8988T (cell line): ENCODE measurements at places on chromosomes 2 and 18.

DNA sequence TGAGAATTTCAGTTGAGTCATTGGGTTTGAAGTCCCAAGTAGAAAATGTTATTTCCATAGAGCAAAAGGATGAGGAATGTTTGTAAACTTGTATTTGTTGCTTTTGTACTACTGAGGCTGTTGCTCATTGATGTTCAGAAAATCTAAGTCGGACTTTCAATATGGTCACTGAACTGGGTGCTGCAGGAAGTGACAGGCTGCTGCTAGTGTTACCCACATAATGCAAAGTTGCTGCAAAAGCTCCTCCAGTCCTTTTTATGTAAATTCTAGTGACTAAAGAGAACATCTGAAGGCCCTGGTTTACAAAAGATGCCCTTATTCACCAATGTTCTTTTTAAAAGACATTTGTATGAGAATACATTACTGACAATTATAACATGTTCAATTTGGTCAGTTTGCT is 131.1 kb upstream of the FAM98A start:
- DNase-seq = no peak

DNA sequence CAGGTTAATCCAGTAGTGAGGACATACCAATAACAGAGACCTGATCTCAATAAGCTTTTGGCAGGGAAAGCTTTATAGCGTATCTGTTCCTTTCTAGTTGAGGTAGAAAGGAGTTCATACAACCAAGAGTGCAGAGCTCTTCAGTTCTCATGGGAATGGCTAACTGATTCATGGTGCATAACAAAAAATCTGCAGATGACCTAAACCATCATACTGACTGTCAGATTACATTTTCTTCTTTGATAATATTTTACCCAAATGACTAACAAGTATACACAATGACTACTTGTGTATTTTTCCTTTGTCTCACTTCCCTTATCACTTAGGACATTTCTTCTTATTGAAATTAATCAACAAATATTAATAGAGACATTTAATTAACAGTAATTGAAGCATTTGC is 140.0 kb upstream of the SERTAD2 start:
- DNase-seq = no peak

DNA sequence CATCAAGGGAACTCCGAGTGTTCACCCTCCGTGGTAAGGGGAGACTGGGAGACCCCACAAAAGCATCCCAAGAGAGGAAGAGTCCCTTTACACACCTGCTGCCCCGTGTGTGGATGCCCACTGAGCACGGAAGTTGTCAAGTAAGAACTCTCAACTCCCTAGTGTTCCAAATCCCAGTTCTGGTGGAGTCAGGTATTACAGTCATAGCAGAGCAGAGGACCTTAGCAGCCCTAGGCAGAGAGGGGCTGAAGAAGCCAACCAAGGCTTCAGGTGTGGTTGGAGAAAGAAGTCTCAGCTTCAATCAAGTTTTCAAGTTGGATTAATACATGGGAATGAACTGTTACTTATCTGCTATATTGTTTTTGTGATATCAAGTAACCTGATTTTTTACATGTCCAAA is 512.5 kb downstream of the RNF144A start:
- DNase-seq = peak; percentile 51

- DNase-seq = no peak
Measured at GRCh38 chr2:134677856-134678756, 40.7 kb downstream of the TMEM163 start.

GRCh38 chr2:160249876-160250275 is 49.8 kb upstream of the ITGB6 start:
- no peak for DNase-seq

DNA sequence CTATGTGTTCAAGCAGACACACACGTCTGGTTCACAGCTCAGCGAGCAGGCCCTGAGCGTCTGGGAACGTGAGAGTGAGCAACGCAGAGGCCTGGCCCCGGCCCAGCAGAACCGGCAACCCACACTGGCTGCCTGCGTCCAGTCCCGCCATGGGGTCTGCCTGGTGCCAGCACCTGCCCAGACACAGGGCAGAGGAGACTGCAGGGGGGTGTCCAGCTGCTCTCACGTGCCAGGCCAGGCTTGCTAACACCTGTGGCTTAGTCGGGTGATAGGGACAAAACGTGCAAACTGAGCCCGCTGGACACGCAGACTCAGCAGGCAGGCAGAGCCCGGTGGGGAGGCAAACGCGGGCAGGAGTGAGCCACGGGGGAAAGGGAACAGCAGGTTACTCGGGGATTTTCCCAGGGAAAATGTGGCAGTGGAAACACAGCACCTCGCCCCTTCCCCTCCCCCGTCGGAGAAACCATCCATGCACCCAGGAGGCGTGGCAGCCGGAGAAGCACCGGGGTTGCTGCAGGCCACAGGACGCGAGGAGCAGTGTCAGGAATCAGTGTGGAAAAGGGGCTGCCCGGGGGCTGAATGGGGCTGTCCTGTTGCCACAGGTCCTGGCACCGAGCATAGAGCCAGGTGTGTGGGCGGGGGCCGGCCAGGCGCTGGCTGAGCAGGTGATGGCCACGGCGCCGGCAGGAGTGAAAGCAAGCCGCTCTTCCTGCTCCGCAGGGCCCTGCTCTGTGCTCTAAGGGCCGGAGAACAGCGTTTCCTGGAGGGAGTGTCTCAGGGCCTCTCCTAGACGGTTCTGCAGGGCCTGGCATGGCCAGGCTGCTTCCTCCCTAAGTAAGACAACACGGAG is 154.7 kb downstream of the HDAC4 start:
- no peak for DNase-seq

DNA sequence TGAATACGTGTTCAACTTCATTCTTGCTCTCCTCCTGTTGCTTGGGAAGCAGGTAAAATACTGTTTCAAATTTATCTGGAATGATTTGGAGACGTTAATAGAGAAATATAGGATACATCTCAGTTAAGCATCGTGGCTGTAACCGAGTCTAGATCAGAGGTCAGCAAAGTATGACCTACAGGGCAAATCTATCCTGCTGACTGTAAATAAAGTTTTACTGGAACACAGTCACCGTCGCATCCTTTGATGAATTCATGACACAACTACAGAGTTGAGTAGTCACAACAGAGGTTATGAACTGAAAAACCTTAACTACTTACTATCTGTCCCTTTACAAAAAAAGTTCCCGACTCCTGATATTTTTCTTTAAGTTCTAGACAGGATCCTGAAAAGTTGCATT is 86.6 kb downstream of the SP100 start:
- no peak for DNase-seq

GRCh38 chr2:235432741-235433520 is 60.9 kb upstream of the AGAP1 start:
- DNase-seq = no peak

GRCh38 chr18:73384246-73384645 is 516.5 kb upstream of the NETO1 start:
- DNase-seq = no peak

- no peak for DNase-seq
Measured at GRCh38 chr2:160657196-160657595, 163.6 kb upstream of the RBMS1 start.

DNA sequence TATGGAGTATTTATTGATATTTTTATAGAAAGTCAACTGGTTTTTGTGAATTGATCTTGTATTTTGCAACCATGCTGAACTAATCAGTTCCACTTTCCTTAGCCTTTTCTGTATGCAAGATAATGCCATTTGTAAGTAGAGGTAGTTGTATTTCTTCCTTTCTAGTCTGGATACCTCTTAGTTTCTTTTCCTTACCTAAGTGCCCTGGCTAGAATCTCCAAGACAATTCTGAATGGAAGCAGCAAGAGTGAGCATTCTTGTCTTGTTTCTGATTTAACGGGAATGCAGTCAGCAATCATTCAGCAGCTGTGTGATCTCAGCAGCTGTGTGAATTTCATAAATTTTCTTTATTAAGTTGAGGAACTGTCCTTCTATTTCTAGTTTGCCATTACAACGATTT is 73.4 kb downstream of the NRXN1 start:
- no peak for DNase-seq

GRCh38 chr2:116094196-116094595 is 1651.8 kb downstream of the DPP10 start:
- no peak for DNase-seq

GRCh38 chr18:13252686-13253410 is 34.3 kb downstream of the LDLRAD4 start:
- no peak for DNase-seq

DNA sequence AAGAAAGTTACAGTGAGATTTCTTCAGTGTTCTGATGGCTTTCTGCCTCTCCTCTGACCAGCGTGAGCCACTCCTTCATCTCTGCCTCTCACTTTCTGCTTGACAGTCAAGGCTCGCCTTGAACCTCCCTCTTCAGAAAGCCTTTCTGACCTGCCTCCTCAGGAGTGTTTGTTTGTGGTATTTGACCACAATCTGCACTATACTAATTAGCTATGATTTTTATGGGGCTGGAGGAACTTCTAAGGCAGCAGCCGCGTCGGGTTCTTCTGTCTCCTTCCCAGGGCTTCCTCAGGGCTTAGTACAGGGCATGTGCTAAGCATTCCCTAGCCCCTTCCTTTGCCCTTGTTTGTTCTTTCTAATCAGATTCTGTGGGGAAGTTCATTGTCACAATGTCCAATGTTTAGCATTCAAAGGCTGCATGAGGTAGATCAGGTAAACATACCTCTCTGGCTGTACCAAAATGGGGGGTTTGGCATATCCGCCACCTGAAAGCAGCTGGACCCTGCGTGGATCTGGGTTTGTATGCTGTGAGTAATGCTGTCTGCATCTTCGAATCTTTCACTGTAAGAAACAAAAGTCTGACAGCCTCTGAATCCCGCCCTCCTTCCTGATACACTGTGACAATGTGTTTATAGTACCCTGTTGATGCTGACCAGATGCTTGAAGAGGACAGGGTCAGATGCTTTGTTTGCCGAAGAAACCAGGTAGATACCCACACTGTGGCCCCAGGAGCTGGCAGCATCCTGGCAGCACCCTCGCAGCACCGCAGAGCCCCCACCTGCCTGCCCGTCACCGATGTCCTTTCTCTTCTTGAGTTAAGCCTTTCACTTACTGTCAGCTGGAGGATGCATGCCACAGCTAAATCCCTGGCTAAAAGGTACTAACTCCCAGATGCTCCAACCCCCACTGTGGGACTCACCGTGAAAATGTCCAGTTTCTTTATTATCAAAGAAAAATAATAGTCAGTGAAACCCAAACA is 260.8 kb upstream of the HDAC4 start:
- no peak for DNase-seq

- no peak for DNase-seq
Measured at GRCh38 chr18:44805176-44805575, 124.5 kb downstream of the SETBP1 start.

GRCh38 chr18:7737550-7737949 is 170.4 kb downstream of the PTPRM start:
- DNase-seq = no peak

DNA sequence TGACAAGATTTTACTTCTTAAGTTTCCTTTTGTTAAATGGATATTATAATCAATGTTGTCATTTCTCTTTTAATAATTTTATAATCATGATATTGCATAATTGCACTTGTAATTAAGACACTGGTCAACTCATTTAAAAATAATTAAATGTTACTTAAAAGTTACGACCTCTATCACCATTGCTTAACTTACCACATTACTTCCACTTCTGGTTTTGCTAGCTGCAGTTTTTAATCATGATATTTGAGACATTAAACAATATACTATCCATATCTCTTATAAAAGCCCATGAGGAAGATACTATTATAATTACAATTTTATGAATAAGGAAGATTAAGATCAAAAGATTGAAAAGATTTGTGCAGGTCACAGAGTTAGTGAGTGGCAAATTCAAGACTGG is 502.0 kb downstream of the RNF144A start:
- DNase-seq = no peak

DNA sequence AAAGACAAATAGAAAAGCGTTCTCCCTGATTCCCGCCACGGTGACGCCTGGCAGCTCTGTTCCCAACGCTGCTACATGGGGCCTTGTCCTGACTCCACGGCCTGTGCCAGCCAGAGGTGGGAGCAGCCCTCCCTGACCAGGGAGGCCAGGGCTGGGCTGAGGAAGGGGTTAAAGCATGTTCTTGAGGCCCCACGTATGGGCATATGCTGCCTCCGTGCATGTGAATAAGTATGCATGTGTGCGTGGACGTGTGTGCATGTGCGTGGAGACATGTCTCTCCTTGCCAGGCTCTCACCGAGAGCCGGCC is 1.6 kb upstream of the SNED1 start:
- DNase-seq = no peak

DNA sequence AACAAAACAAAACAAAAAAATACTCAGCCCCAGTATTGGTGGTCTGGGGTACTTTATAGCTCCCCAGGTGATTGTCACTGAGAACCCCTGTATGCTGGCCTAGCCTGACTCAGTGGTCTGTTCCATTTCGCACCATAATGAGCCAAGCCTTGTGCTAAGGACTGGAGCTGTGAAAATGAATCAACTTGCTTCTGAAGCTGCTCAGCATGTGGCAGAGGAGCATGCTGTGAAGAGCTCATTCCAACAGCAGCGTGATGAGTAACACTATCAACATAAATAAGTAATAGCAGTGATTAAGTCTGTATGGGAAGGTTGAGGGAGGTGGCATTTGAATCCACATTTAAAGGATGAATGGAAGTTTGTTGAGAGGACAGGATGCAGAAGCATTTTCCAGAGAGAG is 67.2 kb upstream of the ATL2 start:
- DNase-seq = no peak

DNA sequence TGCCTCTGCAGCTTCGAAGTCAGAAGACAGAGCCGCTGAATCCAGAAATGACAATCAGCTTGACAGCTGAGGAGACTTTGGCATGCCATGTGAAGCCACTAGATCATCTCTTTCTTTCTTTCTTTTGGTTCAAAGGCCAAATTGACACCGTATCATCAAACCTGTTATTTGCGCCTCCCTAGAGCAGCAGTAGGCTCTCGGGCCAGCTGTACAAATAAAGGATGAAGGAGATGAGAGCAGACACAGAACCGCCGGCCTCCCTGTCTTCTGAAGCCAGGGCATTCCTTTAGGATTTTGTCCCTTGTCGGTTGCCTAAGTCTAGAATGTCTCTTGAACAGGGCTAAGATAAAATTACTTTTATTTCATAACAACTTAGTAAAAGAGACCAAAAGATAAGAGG is 36.8 kb downstream of the COL4A4 start:
- DNase-seq = no peak

DNA sequence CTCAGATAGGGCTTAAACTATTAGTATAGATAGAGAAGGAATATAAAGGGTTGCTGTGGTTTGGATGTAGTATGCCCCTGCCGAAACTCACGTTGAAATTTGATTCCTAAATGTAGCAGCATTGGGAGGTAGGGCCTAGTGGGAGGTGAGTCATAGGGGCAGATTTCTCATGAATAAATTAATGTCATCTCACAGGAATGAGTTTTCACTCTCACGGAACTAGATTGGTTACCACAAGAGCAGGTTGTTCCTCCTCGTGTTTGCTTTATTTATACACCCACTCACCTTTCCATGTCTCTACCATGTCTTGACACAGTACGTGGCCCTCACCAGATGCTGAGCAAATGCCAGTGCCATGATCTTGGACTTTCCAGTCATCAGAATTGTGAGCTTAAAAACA is 218.2 kb downstream of the RBM43 start:
- DNase-seq = no peak

DNA sequence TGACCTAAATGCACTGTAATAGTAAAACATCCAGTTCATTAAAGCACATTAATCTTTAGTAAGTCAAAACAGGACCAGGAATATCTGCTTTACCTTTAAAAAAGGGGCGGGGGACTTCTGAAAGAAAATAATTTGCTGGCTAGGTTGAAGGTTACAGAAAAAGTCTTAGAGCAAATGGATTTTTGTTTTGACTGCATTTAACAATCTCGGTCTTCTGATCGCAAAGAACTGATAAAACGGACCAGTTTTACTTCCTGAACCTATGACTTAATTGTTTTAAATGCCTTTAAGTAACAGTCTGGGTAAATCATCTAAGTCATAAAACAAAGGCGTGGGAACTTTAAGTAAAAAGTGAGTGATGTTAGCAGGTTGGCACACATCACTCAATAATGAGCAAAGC is 783 bp downstream of the BUB1 start:
- no peak for DNase-seq
